ENCODE measurements at places on chromosomes 1 and 21.

GRCh38 chr1:156423422-156424352 is 54.7 kb downstream of the RHBG start:
- no peak for DNase-seq

- DNase-seq, result no peak
These were observed 35.5 kb downstream of the CACHD1 start for GRCh38 chr1:64505232-64505943.

DNA sequence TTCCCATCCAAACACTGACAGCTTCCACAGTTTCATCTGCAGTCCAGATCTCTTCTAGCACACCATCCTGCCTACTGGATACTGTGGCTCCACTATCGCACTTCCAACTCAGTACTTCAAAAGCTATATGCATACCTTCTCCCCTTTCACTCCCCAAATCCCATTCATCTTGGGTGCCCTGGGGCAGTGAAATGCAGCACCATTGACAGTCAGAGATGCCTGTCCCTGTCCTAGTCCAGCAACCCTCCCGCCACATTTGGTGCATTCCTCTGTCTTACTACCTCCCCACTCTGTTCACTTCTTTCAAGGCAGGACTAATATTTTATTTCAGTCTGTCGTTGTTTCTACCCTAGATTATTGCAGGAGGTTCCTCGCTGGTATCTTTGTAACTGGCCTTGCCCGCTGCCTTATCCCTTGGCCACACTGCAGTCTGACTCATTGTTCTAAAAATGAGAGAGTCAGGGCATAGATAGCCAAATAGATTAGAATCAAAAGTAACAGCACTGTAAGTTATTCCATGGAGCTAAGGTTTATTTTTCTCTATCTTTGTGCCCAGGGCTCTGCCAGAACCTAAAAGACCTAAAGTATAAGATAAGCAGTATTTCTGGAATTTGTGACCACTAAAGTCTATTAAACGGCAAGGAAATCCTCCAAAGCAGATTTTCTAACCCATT is 96.7 kb downstream of the ESRRG start:
- no peak for DNase-seq

DNA sequence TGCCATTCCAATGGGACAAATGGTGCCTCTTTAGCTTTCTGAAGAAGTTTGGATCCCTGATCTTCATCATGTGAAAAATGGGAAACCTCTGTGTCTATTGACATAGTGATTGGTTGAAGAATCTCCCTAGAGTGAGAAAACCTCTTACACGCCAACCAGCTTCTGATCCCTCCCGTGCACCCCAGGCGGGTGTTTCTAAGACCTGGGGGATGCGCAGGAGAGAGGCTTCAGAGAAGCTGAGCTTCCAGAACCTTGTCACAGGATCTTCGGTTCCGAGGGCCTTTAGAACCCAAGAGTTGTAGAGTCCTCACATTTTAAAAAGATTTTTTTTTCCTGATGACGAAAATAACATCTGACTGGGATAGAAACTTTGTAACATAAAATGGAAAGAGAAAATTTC is 11.3 kb downstream of the PODN start:
- DNase-seq, result no peak

DNA sequence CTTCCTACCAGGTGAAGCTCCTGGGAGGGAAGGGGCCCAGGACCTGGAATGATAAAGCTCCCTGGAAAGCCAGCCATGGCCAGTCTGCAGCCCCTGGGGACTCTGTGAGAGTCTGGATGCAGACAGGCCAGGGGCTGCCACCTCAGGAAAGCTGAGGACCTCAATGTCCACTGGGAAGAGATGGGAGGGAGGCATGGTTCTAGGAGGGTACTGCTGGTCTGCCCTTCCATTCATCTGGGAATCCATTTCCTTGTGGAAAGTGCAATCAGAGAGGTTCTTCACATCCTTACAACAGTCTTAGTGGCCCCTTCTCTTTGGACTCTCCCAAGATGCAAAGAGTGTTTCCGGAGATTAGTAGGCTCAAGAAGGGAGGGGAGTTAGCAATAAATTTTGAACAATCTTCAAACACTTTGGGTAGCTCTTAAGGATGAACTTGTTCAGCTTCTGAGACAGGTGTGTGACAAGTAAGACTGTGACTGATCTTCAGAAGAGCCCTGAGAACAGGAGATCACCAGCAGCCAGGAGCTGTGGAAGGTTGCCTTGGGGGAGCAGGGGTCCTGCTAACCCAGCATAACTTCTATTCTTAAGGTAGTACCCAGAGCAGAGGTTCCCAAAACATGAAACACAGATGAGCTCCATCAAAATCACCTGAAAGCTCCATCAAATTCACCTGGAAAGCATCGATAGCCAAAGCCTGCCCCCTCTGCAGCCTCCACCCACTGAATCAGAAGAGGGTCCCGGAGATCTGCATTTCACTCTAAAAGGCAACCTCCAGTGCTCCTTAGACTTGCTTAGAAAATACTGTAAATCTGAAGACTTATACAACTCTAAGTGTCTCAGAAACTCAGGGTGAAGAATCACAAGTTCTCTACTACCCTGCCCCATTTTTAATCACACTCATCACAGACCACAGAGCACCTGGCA is 616 bp upstream of the LAX1 start:
- DNase-seq, result no peak

DNA sequence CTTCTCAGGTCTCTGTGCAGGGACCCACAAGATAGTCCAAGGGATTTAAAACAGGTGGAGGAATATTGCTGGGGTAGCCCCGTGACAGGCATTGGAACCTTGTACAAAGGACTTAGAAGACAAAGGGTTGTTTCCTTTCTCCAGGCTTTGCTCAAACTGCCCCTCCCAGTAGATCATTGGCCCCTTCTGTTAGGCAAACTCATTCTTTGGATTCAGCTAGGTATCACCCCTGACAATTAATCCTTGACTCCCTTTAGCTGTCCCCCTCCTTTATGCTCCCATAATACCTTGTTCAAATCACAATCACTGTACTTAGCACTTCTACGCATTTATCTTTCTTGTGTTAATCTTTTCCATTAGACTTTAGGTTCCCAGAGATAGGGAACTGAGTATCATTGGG is 360.5 kb downstream of the KCNH1 start:
- DNase-seq, result no peak

DNA sequence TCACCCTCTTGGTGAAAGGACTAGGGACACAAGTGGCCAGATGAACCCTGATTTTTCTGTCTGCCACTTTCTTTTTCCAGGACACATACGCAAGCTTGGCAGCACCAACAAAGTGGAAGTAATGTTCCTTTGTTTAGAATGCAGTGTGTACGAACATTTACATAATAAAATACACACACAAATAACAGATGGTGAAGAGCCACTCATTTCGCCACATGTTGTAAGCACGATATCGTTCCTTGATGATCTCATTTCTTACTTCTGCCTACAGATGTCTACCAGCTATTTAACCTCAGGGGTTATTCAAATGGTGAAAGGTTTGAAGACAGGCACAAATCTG is 670.2 kb upstream of the CXADR start:
- DNase-seq, result no peak

- no peak for DNase-seq
These were observed 29.5 kb downstream of the LMO4 start for GRCh38 chr1:87358219-87358618.

GRCh38 chr1:232207073-232207866 is 422.7 kb downstream of the SIPA1L2 start:
- no peak for DNase-seq

DNA sequence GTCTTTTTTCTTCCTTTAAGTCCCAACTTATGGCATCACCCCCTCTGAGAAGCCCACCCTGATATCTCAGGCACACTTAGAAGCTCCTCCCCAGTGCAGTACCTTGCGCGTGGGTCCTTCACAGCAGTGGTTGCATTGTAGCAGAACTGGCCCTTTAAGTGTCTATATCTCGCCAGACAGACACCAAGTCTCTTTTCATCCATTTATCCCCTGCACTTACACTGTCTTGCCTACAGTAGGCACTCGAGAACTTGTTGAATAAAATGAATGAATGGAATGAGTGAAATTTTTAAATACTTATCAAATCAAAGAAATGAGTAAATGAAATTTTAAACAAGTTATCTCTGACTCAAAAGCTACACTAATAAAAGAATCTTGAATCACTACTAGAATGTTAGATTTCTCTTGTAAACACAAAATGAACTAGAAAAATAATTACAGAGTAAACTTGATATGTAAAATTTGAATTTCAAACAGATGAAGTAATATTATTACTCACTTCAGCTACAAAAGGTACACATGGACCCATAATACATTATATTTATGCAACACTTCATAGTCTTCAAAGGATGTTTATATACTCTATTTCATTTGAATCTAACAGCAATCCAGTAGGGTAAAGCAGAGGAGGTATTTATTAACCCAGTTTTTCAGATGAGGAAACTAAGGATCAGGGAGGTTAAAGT is 54.7 kb upstream of the MAN1A2 start:
- DNase-seq, result peak; percentile 44

DNA sequence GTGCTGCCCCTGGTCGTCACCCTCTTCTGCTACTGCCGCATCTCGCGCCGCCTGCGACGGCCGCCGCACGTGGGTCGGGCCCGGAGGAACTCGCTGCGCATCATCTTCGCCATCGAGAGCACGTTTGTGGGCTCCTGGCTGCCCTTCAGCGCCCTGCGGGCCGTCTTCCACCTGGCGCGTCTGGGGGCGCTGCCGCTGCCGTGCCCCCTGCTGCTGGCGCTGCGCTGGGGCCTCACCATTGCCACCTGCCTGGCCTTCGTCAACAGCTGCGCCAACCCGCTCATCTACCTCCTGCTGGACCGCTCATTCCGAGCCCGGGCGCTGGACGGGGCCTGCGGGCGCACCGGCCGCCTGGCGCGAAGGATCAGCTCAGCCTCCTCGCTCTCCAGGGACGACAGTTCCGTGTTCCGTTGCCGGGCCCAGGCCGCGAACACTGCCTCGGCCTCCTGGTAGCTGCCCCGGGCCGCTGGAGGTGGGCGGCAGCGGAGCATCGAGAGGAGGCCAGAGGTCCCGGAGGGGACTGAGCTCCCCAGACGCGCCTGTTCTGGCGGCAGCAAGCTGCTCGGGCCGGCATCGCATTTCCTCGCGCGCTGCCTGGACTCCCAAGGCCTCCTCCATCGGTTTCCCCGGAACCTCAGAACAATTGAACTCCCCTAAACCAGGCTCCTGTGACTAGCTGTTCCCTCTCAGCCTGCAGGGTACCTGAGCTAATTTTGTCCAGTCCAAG is 1.1 kb downstream of the GPR25 start:
- DNase-seq, result no peak

DNA sequence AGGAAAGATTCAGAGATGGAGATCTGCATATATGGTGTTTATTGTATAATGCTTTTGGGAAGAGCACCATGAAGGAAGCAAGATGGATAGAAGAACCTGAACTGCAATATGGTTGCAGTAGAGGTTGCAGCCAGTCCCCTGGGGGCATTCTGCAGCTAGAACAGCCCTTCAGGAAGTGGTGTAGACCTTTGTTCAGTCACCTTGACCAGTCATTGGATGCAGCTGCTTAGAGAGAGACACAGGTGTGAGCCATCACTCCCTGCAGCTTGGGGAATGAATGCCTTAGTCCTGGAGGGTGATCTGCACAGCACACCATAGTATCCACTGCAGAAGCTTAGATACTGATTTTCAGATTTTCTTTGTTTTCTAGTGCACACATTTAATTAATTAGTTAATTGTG is 42.3 kb downstream of the NEK7 start:
- no peak for DNase-seq

DNA sequence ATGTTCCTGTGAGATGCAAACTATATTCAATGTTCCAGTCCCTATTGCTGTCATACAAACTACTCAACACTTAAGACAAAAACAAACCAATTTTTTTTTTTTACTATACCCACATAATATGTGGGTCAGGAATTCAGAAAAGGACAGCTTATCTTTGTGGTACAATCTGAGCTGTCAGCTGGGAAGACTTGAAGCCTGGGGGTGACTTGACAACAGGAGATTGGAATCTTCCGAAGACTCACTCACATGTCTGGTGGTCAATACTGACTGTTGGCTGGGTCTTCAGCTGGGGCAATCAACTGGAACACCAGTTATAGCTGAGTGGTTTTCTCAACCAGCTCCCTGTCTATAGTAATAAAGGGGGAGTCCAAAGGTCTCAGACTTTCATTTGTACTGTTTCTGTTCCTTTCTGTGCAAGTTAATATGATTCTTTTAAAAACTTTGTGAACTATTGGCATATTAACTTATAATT is 81.7 kb upstream of the ATP1B1 start:
- DNase-seq, result no peak

DNA sequence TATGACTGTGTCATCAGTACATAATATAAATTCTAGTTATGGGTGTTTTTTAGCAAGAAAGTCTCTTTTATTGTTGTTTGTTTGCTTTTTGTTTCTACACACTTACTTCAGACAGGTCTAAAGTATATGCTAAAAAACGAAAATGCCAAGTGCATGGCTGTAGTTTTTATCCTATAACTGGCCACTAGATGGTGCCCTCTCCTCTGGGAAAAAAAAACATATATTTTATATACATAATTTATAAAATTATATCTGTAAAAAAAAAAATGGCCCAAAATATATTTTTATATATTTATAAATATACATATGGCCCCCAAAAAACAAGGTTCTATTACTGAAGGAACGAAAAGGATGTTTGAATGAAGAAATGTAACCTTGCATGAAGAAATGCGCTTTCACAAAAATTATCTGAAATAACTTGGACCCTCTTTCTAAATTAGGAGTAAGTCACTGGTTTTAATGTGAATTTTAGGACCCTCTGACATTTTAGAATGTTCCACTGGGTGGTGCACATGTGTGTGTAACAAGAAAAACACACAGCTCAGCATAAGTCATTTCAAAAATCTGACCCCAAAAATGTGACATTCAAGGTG is 93.5 kb downstream of the TTLL7 start:
- no peak for DNase-seq

DNA sequence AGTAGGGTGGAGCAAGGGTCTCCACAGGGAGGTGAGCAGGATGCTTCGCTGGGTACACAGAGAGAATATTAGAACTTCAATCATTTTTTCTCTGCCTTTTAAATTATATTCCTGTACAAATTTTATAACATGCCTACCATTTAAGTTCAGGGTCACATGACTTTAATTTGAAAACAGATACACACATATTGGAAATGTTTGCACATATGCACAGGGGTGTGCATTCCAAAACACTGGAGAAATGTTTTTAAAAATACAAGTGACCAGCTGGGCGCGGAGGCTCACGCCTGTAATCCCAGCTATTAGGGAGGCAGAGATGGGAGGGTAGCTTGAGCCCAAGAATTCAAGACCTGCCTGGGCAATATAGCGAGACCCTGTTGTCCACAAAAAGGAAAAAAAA is 39.7 kb downstream of the NIPAL3 start:
- no peak for DNase-seq

GRCh38 chr1:247287460-247287859 is 31.6 kb downstream of the VN1R5 start:
- DNase-seq, result no peak

Data from SW 1271 (cell line).